ENCODE measurements at places on chromosomes 6 and 20.

GRCh38 chr6:70846207-70846835, 110.5 kb downstream of the B3GAT2 start:
- no peak for DNase-seq

GRCh38 chr6:54541541-54541940, 233.3 kb downstream of the TINAG start:
- no peak for DNase-seq

- no peak for DNase-seq
Observed at GRCh38 chr20:25496968-25497401, 88.3 kb downstream of the NINL start.

DNA sequence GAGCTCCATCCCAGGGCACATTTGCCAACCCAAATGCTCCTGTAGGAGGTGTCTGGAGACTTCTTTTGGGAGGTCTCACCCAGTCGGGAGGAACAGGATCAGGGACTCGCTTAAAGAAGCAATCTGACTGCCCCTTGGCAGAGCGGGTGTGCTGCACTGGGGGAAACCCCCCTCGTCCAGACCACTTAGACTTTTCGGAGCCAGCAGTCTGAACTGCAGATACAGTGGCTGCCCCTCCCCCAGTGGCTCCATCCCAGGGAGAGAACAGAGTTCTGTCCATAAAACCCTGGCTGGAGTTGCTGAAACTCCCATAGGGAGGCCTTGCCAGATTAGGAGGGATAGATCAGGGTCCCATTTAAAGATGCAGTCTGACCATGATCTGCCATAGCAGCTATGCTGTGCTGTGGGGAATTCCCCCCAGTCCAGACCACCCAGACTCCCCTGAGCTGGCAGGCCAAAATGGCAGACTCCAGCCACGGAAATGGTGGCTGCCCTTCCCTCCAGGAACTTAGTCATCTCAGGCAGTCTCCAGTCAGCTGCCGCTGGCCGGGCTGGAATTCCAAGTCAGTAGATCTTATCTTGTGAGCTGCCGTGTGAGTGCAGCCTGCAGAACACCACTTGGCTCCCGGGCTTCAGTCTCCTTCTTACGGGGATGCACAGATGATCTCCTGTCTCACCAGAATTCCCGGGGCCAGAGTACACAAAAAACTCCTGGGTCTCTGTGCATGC, 278.1 kb upstream of the SASH1 start:
- no peak for DNase-seq

DNA sequence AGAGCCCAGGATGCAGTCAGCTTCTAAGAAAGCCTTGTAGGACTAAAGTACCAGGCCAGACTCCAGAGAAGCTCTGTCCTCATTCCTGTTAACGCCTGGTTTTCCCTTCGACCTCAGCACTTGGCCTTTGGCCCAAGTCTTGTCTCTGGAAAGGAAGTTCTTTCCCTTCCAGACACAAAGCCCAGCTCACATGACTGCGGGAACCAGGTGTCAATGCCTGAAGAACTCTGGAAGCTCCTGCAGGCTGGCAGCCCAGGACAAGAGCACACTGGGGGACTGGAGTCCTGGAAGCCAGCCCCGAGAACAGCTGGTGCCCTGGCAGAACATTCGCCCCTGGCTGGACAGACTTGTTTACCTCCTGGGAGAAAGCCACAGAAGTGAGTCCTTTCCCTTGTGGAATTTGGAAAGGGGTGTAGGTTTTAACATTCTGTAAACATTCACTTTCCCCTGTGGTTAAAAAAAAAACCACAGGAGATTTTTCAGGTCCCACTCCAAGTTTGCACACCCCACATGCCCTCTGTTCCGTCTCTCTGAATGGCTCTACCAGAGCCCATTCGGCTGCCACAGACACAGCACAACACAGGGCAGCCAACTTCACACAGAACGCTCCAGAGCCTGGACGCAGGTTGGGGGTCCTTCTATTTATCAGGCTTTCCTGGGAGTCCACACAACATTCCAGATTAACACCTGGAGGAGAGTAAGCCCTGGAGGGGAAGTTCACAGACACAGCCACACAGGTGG, 18.1 kb downstream of the ACSS1 start:
- DNase-seq: no peak

DNA sequence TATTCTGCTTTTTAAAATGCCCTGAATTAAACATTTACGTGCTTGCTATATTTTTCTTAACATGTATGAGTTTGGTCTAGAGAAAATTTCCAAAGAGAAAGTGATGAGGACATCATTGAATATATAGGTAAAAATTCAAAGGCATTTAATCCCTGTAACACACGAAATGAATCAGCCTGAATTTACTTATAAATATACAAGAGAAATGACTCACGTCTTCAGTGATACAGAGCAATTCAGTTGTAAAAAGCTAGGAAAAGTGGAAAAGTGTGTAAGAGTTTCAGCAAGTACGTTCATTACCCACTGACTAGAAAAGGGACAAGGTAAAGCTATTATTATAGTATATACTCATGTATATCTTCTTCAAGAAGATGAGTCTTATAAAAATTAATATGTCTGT, 124.8 kb downstream of the HIVEP1 start:
- no peak for DNase-seq

DNA sequence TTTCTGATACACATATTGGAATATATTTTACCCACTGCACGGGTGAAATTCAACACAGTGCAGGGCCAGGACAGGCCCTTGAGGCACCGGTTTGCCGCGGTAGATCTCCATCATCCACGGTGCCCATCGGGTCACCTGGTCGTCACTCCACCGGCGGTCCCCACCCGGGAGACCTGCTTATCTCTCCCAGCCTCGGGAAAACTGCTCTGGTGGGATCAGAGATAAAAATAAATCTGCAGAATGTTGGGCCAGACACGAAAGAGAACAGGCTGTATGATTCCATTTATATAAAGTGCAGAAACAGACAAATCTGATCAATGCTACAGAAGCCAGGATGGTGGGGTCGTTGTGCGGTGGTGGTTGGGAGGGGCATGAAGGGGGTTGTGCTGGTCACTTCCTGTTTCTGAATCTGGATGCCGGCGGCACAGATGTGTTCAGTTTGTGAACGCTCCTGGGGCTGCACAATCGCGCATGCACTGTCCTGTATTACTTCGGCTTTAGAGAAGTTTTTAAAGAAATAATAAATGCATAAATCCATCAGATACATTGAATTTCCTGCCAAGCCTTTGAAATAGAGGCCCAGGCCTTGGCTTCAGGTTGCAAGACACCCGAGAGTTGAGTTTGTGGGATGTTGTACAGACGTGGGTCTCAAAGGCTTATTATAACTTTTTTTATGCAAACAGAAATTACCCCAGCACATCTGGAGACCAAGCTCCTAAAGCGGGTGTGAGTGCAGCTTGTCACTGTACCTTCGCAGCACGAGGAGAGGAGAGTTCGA, 54.3 kb downstream of the ANKRD60 start:
- DNase-seq: no peak

DNA sequence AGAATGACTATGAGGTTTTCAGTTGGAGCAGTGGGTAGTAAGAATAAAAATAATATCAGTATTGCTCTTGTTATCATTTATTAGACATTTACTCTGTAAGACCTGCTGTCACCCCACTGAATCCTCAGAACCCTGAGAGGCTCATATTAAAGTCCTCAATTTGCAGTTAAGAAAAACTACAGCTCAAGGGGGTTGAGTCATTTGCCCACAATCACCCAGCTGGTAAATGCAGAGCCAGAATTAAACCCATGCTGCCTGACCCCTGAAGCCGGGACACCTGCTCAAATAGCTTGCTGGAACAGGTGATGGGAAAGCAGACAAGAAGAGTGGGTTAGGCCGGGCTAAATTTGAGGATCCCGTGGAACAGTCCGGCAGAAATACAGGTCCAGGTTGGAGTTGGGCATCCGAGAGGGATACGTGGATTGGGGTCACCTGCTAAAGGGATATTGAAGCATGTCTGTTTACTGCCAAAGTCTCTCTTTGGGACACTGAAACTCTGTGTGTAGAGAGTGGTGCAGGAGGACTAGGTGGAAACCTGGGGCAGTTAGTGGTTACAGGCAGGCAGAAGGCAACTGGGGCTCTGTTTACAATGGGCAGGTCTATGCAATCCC, 344.1 kb downstream of the CDC5L start:
- no peak for DNase-seq

All from stimulated activated CD4-positive, alpha-beta T cell treated with anti-CD3 and anti-CD28 coated beads, Interleukin-15, amount 100 ng/mL, for 24 hours (primary cell).